ENCODE measurements at places on chromosomes 2 and 18.
A peak's percentile ranks its signal among the peaks of the same experiment; 100 is the strongest.

GRCh38 chr2:241298673-241299072 is 16.8 kb downstream of the HDLBP start:
- no peak for DNase-seq

- no peak for DNase-seq
Measured at GRCh38 chr2:29839306-29839705, 82.1 kb downstream of the ALK start.

- no peak for DNase-seq
Measured at GRCh38 chr2:42256505-42256904, 87.4 kb downstream of the EML4 start.

- no peak for DNase-seq
Measured at GRCh38 chr18:55402731-55403405, 185.1 kb downstream of the TCF4 start.

DNA sequence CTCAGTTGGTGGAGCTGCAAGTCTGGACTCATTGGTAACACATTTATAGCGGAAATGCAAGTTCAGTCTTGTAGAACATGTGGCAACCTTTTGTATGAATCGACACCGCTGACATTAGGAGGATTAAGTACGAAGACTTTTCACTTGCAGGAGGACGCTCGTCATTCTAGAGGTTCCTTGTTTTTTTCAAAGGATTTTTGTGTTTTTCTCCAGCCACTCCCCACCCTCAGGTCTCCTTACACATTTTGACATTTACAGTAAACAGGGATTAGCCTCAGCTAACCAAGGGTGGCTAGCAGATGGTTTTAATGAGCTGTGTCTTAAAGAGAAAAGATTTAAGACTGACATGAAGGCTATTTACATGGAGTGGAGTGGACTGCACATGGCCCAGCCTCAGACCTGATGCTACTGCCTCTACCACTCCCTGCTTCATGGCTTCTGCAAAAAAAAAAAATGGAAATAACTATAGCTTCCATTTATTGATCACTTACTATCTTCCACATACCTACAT is 173.8 kb downstream of the TRIB2 start:
- DNase-seq: no peak

GRCh38 chr2:100619951-100620350 is 57.2 kb downstream of the PDCL3 start:
- DNase-seq: no peak

- DNase-seq: no peak
Measured at GRCh38 chr18:23599809-23600208, 13.5 kb upstream of the NPC1 start.

GRCh38 chr2:199302851-199303250 is 154.9 kb downstream of the SATB2 start:
- peak; percentile 10 for DNase-seq

GRCh38 chr18:77002496-77002895 is 130.1 kb downstream of the MBP start:
- no peak for DNase-seq

DNA sequence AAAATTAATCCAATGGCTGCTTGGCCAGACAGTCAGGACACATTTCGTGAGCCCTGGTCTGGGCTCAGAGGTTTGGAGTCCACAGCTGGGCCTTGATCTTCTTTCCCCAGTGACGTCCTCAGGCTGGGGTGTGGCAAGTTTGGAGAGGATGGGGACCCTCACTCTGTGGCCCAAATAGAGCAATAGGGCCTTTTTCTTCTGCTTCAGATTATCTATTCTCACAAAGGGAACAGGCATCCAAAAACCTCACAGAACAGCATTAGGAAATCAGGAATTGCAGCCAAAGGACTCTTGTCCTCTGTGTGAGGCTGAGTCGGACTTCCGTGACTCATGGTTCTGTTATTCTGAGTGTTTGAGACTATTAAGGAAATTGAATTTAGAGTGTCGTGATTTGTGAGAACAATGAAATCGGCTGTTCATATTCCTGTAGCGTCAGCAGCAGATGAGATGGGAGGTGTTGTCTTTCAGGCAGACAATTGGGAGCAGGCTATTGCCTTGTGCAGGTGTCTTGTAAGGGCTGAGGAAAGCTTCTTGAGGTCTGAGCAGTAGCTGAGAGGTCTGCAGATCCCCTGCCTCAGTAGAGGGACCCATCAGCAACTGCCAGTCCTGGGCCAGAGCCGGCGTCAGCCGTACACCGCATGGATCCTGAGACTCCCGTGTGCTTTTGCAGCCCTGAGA is 113.8 kb downstream of the SH3RF3 start:
- DNase-seq: no peak

DNA sequence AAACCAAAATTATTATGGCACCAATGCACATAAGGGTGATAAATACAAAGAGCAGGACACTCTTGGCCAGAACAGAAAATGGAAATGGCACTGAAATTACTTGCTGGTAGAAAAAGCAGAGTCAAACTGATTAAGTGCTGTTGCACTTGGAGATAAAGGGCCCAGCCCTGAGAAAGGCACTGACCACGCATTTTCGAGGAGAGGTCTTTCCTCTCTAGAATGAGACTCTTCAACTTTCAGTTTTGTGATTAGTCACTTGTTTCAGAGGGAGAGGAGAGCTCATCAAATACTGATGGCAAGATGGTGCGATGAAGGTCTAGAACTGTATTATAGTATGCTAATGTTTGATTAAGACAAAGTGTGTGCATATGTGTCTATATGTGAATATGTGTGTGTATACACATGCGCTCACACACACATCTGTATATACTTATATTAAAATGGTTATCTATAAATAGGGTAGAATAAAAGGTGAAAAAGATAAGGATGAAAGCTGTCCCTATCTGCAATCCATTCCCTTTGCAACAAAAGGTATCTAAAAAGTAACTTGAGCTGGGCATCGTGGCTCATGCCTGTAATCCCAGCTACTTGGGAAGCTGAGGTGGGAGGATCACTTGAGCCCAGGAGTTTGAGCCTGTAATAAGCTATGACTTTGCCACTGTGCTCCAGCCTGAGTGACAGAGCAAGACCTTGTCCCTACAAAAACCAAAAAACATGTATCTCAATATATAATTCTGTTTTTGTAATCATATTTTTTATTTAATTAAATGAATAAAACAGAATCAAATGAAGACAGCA is 48.8 kb upstream of the ZDBF2 start:
- DNase-seq: no peak

GRCh38 chr18:22285361-22286140 is 116.2 kb downstream of the GATA6 start:
- no peak for DNase-seq

DNA sequence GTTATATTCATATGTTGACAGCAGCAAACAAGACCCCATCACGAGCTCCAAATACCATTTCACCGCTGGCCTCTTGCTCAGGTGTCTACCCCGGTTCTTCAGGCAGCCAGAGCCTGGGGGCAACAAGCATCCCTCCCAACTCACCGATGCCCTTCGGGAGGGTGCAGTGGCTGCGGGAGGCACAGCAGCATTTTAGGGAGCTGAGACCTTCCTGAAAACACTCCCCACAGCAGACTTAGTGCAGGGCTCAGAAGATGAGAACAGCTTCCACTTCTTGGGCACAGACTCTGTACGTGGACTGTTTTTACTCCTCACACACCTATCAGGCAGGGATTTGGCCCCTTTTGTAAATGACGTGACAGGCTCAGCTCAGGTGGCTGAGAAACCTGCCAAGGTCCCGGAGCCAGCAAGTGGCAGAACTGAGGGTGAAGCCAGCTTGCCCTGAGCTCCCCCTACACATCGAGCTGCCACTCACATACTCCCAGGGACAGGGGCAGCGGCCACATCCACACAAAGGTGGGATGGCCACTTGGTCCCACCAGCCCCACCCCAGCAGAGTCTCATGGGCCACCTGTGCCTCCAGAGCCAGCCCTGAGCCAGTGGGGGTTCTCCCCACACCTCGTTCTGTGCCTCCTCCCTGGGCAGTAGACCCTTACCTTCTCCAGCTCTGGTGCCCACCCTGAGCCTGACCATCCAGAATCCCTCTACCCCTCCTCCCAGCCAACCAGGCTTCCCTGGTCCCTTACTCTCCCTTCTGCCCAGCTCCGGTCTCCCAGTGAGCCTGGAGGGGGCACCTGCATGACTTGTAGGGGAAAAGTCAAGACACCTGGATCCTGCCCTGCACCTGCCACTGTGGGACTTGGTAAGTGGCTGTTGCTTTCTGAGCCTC is 28.5 kb downstream of the CYP27C1 start:
- DNase-seq: no peak

DNA sequence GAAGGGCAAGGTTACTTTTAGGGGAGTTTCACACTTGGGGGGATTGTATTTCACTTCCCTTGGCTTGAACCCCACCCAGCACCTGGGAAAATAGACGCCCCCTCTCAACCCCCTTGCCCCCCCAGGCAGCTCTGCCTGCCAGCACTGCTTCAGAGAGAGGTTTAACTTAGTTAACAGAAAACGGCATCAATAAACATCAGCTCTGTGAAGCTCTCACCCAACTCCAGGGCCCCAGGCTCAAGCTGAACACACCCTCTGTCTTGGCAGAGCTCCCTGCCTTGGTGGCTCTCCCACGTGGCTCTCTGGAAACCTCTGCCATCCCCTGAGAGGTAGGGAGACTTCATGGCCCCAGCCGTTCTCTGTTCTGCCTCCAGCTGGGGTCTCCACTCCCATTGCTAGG is 244.1 kb downstream of the ACKR3 start:
- no peak for DNase-seq

- DNase-seq: peak; percentile 58
Measured at GRCh38 chr18:45359275-45360009, 255.8 kb upstream of the SLC14A2 start.

GRCh38 chr18:52387175-52387574 is 47.2 kb downstream of the DCC start:
- no peak for DNase-seq

GRCh38 chr2:45588158-45588829 is 22.8 kb downstream of the SRBD1 start:
- no peak for DNase-seq

DNA sequence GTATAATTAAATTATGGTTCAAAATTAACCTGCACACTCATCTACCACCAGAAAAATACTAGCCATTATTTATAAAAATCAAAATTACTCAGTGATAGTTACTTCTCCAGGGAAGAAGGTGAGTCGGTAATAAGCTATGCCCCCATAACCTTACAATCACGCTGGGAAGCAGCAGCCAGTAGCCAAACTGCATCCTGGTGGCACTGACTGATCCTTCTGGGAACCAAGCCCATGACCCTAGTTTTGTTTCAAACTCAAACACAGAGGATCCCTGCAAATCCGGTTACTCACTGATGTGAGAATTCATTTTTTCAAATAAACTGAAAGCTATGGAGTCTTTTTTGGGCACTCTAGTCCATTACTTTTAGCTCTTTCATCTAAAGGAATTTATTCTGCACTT is 88.2 kb upstream of the VWC2L start:
- no peak for DNase-seq

GRCh38 chr18:2855560-2856350 is 8.9 kb downstream of the EMILIN2 start:
- no peak for DNase-seq

DNA sequence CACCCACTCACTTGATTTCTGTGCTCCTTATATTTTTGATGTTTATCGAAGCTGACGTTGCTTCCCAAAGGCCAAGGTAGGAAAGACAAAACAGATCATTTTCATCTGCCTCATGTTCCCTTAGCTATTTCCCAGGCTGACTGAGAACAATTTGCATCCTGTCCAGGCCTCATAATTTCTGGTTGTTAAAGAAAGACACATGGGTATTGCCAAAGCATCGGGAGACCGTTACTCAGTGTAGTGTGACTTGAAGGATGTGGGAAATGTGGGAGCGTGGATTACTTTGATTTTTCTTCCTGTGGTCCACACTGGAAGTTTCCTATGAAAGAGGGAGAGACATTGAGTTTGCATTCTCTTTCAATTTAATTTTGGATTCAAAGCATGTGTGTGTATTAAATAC is 204.6 kb downstream of the TRIB2 start:
- no peak for DNase-seq

- no peak for DNase-seq
Measured at GRCh38 chr2:66408905-66409304, 26.0 kb upstream of the MEIS1 start.

GRCh38 chr18:24678626-24679025 is 218.2 kb downstream of the HRH4 start:
- DNase-seq: no peak

DNA sequence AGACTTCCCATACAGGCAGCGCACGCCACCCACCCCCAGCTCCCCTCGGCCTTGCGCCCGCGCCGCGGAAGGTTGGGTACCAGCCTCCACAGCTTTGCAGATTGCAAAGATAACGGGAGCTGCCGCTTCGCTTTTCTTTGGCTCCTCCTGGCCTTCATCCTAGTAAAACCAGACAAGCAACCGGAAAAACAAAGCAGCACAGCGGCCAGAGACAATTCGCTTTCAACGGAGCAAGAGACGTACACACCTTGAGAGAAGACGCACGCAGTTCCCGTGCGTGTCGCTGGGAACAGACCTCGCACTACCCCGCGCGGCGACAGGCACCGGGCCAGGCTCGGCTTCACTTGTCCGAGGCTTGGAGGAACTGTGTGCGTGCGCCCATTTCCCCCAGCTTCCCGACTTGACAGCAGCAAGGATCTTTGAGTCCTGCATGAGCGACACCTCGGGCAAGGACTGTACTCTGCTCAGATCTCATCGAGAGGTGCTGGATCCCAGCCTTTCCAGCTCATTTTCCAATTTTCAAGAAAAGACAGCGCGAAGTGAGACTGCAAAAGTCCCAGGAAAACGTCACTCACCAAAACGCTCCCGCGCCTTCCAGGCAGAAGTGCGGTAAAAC is 964 bp downstream of the ZBTB7C start:
- peak; percentile 74 for DNase-seq

- DNase-seq: no peak
Measured at GRCh38 chr2:20957788-20958525, 85.9 kb downstream of the APOB start.

- peak; percentile 27 for DNase-seq
Measured at GRCh38 chr2:196130039-196130825, 41.1 kb downstream of the STK17B start.

DNA sequence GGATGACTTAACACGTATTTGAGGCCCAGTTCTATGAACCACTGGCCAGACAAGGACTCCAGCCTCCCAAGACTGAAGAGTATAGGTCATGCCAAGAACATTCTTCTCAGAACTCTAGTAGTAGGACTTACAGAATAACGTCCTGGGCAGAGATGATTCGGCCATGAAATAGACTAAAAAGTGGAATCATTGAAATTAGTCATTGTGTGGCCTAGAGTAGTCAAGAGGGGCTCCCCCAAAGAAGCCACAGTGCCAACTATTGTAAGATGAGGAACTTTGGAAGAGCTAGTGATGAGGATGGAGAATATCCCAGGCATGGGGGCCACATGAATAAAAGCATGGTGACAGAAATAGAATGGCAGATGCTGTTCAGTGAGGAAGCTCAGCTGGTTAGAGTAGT is 101.1 kb downstream of the TRIB2 start:
- DNase-seq: no peak

DNA sequence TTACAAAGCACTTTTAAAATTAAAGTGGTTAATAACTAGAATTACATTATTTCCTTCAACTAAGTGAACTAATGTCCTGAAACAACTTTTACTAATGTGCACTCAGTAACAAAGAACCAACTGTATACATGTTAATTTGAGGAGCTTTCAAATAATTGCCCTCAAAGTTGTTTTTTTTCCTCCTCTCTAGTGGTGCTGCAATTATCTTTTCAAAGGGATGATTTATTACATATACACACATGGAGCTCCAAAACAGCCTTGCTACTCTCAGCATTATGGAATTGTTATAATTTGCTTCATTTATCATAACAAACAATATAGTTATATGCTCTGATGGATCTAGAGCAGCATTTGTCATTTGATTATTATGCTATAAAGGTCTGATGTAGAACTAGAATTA is 246.3 kb upstream of the RASGRP3 start:
- DNase-seq: no peak

- DNase-seq: peak; percentile 64
Measured at GRCh38 chr2:196170606-196171247, 651 bp downstream of the STK17B start.
